ENCODE measurements at places on chromosomes 2 and 18.

DNA sequence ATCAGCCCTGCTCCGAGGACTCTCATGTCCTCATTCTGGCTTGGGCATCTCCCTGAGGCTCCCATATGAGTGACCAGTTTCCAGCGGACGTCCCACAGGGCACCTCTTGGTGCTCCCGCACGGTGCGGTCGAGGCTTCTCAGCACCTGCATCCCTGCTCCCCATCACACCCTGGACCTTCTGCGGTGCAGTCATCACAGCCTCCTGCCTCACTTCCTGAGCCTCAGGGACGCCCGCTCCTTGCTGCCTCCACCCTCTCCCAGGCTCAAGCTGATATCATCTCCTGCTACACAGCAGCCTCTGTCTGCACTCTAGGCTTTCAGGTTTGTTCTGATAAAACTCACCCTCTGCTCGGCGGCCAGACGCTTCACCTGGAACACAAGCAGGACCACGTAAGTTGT lies 185.0 kb downstream of the TMEM18 start:
- no peak for DNase-seq
- no peaks in the 10 kb centered on the region for H3K27me3 ChIP-seq

GRCh38 chr2:206096876-206097275 lies 10.9 kb upstream of the INO80D start:
- no peak overlapping the region for H3K27ac ChIP-seq
- H3K27me3 ChIP-seq: no peaks in the 10 kb centered on the region
- no peak overlapping the region for H3K4me3 ChIP-seq

DNA sequence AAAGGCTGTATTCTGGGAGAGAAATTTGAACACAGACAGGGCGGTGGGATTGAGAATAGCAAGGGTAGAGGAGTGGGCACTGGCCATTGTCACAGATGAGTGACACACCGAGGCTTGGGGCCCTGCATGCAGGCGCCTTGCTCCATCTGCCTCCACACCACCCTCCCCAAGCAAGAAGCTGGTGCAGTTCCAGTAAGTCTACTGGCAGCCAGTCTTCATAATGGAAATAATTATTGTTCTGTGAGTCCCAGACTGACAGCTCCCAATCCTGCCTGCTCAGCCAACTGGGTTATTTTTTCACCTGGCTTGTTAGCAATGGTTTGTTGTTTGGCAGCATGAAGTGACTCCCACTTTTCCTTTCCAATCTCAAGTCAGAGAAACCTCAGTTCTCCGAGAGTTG lies 13.0 kb downstream of the TTC32 start:
- no peak for DNase-seq
- H3K4me1 ChIP-seq: peaks cover 18% of the 10 kb centered on the region
- no peak overlapping the region for H3K4me3 ChIP-seq

DNA sequence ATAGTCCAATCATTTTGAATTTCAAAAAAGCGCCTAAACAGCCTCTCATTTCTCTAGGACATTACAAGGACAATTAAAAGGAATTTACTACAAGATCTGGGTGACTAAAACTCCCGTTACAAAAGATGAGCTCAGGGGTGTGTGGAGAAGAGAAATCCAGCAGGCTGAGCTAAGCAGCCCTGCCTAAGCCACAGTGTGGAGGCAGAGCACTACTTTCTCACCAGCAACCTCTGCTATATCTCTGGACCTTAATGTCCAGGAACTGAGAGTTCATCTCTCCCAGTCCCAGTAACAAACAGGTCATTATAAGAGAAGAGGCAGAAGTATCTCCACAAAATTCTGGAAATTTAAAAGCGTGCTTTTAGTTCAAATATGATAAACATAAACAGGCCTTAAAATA lies 18.9 kb upstream of the ANKRD62 start:
- no peaks in the 10 kb centered on the region for H3K36me3 ChIP-seq
- H3K4me3 ChIP-seq: no peak overlapping the region
- H3K4me1 ChIP-seq: no peaks in the 10 kb centered on the region
- H3K27ac ChIP-seq: no peak overlapping the region

DNA sequence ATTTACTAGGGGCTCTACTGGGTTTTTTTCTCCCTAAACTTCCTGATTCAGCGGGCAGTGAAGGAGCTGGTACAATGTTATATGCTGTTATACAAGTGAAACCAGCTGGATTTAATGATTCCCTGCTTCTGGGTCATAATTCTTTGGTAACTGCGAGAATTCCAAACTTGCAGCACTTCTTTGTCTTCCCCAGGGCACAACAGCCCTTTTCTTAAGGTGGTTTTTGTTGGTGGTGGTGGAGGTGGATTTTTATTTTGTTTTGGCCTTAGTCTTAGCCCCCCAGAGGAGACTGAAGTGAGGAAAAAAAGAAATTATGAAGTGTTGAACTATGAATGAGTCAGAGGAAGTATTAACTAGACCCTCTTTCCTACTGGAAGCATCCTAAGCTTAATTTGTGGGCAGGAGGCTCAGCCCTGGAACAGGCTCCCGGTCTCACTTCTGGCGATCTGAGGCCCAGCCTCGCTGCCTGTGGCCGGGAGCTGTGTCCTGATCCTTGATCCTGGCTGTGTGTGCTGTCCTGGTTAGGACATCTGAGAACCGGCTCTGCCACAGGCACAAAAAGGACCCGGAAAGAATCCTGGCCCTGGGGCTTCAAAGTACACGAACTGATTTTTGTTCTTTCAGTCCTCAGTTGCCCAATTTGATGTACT lies 141.9 kb downstream of the LYPD6B start:
- no peak overlapping the region for H3K4me3 ChIP-seq
- peaks cover 22% of the 10 kb centered on the region for H3K27me3 ChIP-seq
- H3K36me3 ChIP-seq: no peaks in the 10 kb centered on the region
- no peak for DNase-seq
- H3K4me1 ChIP-seq: no peaks in the 10 kb centered on the region

- DNase-seq: no peak
- H3K27me3 ChIP-seq: peaks cover 3% of the 10 kb centered on the region
- H3K4me1 ChIP-seq: peaks cover 24% of the 10 kb centered on the region
- no peaks in the 10 kb centered on the region for H3K36me3 ChIP-seq
These were observed 1221.3 kb upstream of the ZEB2 start for GRCh38 chr2:145741181-145741580.

DNA sequence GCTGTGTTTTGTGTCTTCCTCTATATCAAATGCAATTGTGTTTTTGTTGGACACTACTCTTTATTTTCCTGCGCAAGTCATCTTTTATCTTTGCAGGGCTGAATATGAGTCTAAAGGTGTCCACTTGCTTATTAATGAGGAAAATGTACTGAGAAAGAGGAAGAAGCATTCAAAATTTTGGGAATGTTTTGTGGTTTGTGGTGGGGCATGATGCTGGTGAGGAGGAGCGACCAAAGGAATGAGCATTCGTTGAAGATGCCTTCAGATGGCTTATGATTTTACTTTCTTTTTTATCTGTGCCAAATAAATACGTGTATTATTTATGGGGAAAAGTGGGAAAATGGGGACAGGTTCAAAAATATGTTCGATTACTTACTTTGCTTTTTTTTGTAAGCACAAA lies 63.9 kb upstream of the SMIM21 start:
- H3K4me1 ChIP-seq: no peaks in the 10 kb centered on the region
- H3K36me3 ChIP-seq: no peaks in the 10 kb centered on the region
- DNase-seq: no peak

GRCh38 chr2:235262750-235263149 lies 231.1 kb upstream of the AGAP1 start:
- DNase-seq: no peak
- H3K4me3 ChIP-seq: no peak overlapping the region
- no peaks in the 10 kb centered on the region for H3K4me1 ChIP-seq

- peaks cover 9% of the 10 kb centered on the region for H3K4me1 ChIP-seq
- H3K36me3 ChIP-seq: peaks cover 2% of the 10 kb centered on the region
- H3K27me3 ChIP-seq: no peaks in the 10 kb centered on the region
- H3K27ac ChIP-seq: no peak overlapping the region
These were observed 101.2 kb downstream of the ZNF236 start for GRCh38 chr18:76923485-76924085.

DNA sequence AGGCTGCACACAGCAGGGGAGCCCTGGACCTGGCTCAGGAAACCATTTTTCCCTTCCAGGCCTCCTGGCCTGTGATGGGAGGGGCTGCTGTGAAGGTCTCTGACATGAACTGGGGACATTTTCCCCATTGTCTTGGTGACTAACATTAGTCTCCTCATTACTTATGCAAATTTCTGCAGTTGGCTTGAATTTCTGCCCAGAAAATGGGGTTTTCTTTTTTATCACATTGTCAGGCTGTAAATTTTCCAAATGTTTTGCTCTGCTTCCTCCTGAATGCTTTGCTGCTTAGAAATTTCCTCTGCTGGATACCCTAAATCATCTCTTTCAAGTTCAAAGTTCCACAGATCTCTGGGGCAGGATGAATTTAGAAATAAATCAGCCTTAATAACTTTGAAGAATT lies 78.2 kb downstream of the EHBP1 start:
- DNase-seq: no peak
- no peak overlapping the region for H3K27ac ChIP-seq
- H3K4me3 ChIP-seq: no peak overlapping the region
- H3K4me1 ChIP-seq: no peaks in the 10 kb centered on the region
- peaks cover 4% of the 10 kb centered on the region for H3K36me3 ChIP-seq

GRCh38 chr18:634551-635045 lies 22.9 kb upstream of the TYMS start:
- no peaks in the 10 kb centered on the region for H3K27me3 ChIP-seq
- no peak overlapping the region for H3K4me3 ChIP-seq
- no peaks in the 10 kb centered on the region for H3K36me3 ChIP-seq
- no peak for DNase-seq
- H3K27ac ChIP-seq: no peak overlapping the region
